ENCODE measurements at places on chromosomes 1 and 21.

- DNase-seq, result no peak
Observed at GRCh38 chr21:28179136-28179535, 813.5 kb downstream of the LTN1 start.

- no peak for DNase-seq
Observed at GRCh38 chr1:98344731-98345130, 316.8 kb upstream of the SNX7 start.

- DNase-seq, result no peak
Observed at GRCh38 chr1:206074839-206075238, 21.9 kb downstream of the RHEX start.

- DNase-seq, result peak; percentile 39
Observed at GRCh38 chr21:45104560-45104959, 30.2 kb downstream of the ADARB1 start.

DNA sequence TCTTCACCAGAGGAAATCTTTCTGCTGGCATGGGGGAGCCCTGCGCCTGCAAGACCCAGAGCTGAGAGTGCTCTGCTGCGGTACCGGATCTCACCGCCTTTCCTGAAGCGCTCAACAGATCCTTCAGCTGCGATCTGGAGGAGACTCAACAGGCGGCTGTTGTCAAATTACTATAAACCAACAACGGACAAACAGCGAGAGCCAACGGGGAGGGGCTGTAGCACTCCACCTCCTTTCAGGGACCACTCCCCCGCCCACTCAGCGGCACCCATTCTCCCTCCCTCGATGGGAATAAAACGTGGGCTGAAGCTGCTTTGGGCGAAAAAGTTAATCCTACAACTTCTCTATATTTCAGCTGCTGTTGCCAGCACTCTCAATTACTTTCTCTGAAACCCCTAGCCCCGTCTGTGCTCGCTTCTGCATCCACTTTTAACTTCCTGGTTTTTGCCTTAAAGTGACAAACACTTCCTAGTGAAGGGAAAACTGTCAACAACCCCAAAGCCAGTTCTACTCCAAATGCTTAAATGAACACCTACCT lies at the start of gene FMO5:
Gene FMO5, minus strand, starts transcription at position 147 of the 538 bp plus-strand sequence. CDS start 310 bp downstream, outside the sequence.
- DNase-seq, result peak; percentile 74

DNA sequence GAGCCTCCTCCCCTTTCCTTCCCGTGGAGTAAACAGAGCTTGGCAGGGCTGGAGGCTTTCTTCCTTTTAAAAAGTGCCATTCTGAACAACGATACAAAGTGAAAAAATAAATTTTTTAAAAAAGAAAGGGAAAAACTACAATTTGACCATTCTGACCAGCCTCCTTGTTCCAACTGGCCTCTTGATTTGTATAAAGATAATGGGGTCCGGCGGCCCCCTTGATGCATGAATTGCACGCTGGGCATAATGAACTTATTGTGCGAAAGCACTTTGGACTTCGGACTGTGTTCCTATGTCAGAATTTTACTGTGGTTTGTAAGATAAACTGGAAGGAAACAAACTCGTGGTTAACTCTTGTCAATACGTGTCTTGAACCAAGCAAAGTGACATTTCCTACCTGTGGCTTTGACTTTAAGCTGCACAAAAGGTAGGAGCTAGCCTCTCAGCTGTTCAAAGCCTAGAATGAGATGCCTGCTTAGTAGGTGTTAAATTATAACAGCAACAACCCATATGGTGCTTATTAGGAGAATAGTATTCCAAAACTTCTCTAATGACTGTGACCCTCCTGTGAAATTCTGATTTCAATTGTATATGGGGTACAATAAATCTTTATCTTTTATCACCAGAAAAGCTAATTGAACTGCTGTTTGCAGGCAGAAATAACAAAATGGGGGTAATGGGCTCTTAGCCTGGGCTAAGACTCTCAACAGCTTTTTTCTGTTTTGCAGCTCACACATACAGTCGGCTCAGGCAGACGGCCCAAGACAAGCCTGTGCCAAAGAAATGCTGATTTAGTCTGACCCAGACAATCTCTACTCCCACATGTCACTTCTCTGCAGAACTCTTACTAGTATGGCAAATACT lies 9.3 kb downstream of the IRF2BP2 start:
- no peak for DNase-seq

DNA sequence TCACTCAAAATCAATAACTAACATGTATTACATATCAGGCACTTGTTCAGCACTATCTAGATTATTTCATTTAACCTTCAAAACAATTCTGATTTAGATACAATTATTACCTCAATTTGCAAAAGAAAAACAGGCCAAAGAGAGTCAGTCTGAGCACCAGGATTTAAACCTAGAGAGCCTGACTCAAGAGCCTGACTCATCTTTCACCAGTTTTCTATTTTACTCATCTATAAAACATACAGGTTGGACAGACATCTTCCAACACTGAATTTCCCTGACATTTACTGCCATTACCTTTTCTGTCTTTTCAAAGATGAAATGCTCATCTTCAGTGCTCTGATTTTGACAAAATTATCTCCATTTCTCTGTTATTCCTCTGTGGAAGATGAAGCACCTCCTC lies 116.5 kb downstream of the MRPL39 start:
- no peak for DNase-seq

DNA sequence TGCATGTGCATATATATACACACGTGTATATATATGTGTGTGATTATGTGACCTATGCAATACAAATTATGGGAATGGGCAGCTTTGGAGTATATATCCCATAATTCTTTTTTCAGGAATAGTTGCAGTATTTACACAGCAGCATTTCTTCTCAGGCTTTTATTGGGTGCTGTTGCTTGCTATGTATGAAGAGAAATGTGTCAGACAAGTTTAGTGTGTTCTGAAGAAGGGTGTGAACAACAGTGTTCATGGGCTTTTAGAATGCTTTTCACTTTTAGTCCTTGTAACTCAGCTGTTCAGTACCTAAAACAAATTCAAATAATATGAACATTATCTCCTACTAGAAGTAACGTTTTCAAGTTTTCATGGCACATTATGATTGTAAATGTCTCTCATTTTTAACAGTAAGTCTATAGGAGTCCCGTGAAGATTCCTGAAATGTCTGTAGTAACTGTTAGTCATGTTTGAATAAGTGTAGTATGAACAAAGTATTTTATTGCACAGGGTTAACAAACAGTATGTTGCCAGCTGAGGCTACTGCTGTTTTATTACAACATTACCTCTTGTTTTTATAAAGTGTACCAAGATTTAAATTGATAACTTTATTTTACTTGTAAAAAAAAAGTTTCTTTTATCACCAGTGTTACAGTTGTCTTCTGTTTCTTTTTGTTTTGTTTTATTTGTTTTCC lies 42.5 kb downstream of the TMED5 start:
- DNase-seq, result no peak

- no peak for DNase-seq
Observed at GRCh38 chr1:99270646-99271045, 6.4 kb downstream of the PLPPR4 start.

- DNase-seq, result no peak
Observed at GRCh38 chr1:28871631-28872401, 42.6 kb upstream of the EPB41 start.

DNA sequence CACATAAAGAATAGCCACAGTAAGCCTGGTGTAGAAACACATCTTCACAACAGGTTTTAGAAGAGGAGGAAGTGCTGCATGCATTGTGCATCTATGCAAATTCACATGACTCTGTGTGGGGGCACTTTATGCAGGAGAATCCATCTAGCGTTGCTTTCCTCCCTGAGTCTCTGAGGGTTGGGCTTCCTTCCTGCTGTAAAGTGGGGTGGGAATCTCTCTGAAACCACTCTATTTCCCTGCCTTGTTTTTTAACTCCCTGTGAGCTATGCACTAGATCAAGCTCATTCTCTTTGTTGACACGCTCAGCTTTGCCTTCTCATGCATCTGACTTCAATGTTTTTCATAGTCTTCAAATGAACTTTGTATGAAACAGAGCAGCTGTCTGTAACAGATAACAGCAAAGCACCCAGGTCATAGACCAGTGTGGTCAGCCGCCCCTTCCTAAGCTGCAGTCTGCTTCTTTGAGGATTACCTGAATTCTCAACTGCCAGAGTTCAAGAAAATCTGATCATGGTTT lies 102.7 kb upstream of the DPH5 start:
- no peak for DNase-seq

DNA sequence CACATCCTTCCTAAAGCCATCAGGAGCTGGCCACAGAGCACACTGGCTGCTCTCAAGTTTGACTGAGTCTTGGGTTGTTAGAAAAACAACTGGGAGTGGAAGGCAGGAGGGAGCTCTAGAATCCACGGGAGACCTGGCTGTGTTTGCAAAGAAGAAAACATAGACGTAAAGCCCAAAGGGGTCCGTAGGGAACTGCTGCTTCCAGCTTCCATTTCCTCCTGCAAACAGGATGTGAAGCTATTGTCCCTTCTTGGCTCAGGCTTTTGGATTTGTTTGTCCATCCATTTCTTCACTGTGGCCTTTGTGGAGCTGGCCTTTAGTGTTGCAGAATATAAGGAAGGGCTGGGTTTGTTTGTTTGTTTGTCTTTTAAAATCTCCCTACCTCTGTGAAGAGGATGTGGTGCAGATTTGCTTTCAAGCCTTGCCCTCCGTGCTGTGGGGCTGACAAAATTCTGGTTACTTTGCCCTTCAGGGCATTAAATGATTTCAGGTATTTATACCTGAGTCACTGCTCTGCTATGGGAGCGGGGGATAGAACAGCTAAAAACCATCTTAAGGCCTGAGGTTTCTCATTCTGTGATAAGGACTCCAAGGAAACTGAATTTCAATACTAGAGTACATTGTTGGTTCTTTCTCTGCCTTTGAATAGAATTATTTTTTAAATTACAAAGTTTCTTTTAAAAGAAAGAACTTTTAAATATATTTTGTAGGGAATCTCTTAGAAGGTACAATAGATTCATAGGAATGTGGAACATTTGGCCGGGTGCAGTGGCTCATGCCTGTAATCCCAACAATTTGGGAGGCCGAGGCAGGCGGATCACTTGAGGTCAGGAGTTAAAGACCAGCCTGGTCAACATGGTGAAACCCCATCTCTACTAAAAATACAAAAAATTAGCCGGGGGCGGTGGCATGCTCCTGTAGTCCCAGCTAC lies 74.3 kb downstream of the MPZL1 start:
- DNase-seq, result no peak

GRCh38 chr1:65255656-65256050 lies 53.7 kb upstream of the DNAJC6 start:
- DNase-seq, result no peak

GRCh38 chr1:112701227-112702066 lies 5.5 kb downstream of the RHOC start:
- DNase-seq, result no peak

DNA sequence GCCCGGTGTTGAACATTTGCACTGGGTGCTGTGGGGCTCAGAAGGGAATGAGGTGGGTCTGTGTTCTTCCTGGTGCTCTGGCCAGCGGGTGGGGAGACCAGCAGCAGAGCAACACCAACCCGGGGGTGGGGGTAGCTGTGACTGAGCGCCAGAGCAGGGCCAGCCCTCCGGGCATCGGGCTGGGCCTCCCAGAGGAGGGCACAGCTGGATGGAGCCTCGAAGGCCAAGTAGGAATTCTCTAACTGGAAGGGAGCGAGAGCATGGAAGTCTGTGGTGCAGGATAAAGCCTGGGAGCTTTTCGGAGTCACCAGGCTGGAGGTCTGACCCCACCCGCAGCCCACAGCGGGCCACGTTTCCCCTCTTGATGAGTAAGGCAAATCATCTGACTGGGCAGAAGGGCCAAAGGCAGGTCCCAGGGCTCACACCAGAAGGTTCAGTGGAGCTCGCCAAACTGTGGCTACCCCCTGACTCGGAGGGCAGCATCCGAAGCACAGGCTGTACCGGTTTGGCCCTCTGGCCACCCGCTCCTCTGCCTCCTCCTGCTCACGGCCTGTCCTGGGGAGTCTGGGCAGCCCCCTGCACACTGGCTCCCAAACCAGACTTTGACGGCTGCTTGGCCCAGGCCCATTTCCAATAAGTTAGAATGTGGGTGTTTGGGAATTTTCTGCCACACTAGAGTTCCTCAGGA lies 18.8 kb downstream of the SLC1A7 start:
- no peak for DNase-seq

DNA sequence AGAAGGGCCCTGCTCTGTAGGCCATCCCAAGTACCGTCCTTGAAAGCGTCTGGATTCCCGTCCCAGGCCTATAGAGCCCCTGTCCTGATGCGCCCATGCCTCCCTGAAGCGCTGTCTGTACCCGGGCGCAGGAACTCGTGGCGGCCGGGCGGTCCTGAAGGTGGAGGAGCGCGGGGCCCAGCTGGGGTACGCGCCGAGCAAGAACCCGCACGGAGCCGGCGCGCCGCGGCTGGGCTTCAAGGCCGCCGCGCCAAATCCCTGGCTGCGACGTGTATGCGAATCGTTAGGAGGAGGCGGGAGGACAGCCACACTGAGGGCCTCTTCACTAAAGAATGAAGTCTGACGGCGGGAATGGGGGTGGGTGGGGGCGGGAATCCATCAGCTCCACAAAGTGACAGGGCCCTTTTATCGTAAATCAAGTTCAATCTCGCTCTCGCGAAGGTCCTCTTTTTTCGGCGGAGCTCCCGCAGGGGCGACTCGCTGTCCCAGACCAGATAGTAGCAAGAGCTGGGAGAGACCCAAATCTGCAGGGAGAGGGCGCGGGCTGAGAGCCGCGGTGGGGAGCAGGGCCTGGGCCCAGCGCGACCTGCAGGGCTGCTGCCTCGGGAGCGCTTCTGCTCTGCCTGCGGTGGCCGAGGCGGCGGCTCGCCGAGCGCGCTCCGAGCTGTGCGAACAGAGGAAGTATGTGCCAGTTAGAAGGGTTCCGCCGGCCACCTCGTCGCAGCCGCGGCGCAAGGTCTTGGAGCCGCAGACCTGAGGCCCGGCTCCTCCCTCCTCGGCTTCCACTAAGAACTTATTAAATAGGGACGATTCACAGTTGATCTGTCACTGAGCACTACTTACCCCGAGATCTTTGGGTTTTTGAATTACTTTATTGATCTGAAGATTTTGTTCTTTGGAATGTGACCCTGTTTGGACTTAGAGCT lies 10.4 kb downstream of the BARHL2 start:
- no peak for DNase-seq

GRCh38 chr1:59709333-59709732 lies 105.4 kb upstream of the HOOK1 start:
- DNase-seq, result no peak

DNA sequence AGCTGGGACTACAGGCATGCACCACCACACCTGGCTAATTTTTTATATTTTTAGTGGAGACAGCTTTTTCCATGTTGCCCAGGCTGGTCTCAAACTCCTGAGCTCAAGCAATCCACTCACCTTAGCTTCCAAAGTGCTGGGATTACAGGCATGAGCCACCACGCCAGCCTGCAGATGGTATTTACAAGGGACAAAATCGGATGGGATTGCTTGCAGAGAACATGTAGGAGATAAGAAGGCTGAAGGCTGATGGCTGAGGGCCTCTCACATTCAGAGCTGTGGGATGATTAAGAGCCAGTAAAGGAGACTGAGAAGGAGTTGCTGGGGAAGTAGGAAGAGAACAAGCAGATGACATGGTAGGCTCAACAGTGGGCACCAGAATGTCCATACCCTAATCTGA lies 24.0 kb upstream of the QSOX1 start:
- DNase-seq, result no peak

- DNase-seq, result peak; percentile 30
Observed at GRCh38 chr1:214603819-214604252, 841 bp downstream of the CENPF start.

DNA sequence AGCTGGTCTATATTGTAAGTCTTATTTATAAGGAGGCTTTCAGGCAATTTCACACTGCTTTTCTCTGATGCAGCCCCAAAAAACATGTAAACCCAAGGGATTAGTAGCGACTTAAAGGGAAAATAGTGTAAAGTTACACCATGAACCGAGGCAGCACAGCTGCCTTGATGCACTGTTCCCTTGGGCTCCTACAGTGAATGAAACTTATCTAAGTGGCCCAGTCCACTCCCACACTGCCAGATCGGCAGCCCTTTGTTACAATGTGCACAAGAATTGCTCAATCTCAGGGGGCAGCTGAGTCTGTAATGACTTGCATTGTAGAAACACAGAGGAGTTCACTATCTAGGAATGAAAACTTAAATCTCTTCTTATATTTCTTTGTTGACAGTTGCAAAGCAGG lies 120.8 kb upstream of the ADGRL2 start:
- no peak for DNase-seq
